ENCODE measurements at places on chromosomes 2 and 18.
A peak's percentile ranks its signal among the peaks of the same experiment; 100 is the strongest.

DNA sequence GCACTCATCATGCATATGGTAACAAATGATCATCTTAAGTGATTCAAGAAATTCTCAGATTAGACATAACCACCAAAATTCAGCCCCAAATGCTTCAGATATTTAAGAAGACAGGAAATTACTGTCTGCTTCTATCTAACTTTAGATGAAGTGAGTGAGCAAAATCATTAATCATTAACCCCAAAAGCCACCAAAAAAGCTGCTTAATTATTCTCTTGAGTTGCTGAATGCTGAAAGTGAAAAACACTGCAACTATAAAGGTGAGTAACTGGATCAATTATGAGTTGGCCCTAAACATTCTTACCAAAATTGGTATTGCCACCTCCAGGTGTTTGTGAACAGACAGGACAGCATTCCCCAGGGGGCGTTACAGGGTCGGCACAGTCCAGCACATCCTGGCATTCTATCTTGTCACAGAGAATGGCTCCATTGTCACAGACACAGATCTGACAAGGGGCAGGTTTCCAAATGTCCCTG is 69.6 kb downstream of the COL5A2 start:
- no peak for DNase-seq

- DNase-seq, result no peak
Measured at GRCh38 chr2:39725401-39725800, 53.7 kb downstream of the THUMPD2 start.

- no peak for DNase-seq
Measured at GRCh38 chr2:69914950-69915945, at the start of gene MXD1. Gene MXD1, plus strand, starts transcription at chr2:69915109. Its CDS starts 222 bp downstream, at chr2:69915331.

- DNase-seq, result no peak
Measured at GRCh38 chr2:115299199-115299598, 856.8 kb downstream of the DPP10 start.

DNA sequence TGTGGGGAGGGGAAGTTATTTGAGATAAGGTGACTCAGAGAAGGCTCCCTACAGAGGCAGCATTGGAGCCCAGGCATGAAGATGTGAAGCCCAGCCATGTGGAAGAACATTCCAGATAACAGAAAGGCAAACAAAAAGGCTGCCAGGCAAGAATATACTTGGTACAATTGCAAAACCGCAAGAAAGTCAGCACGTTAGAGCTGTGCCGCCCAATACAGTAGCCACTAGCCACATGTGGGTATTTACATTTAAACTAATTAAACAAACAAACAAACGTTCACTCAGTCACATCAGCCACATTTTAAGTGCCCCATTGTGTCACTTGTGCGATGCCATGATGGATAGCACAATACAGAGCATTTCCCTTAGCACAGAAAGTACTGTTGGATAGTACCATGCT is 179.6 kb downstream of the SATB2 start:
- DNase-seq, result no peak

- no peak for DNase-seq
Measured at GRCh38 chr18:63158676-63159291, 160.8 kb downstream of the BCL2 start.

DNA sequence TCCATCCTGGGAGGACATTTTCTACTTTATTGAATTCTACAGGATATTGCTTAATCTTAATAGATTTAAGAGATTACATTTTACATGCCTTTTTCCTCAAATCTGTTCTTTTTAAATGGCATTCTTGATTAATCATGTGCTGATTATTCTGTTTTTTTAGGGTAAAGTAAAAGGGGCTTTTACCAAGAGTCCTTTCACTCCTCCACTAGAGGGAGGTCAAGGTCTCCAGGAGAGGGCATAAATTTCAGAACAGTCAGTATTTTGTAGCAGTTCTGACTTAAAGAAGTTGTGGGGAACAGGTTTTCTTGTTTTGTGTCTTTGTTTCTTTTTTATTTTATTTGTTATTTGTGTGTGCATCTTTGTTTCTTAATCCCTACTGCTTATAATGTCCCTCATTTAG is 25.4 kb downstream of the WDR75 start:
- peak; percentile 76 for DNase-seq

DNA sequence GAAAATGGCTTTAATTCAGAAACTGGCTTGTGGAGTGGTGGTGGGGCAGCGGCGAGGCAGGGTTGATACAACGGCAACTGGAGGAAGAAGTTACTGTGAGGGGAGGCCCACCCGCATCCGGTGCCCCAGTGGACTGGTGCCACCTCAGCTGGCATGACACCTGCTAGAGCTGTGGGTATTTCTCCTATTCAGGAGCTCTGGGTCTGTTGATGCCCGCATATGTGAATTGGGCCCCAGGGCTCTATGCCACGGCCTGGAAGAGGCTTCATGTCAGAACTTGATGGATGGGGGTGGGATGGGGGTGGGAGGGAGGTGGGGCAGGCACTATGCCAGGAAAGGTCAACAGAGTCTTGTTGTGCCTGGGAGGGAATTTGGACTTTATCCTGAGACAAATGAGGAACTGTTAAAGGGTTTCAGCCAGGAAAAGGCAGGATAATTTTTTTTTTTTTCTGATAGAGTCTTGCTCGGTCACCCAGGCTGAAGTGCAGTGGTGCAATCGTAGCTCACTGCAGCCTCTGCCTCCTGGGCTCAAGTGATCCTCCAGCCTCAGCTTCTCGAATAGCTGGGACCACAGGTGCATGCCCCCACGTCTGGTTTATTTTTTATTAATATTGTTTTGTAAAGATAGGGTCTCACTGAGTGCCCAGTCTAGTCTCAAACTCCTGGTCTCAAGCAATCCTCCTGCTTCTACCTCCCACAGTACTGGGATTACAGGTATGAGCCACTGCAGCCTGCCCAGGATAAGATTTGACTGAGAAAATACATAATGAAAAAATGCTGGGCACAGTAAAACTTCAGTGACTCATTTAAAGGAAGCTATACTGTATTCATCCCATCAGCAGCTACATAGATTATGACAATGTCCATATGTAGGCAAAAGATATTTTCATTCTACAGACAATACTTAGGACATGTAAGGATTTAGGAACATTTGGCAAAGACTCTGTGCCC is 52.6 kb downstream of the SH2D6 start:
- DNase-seq, result no peak

DNA sequence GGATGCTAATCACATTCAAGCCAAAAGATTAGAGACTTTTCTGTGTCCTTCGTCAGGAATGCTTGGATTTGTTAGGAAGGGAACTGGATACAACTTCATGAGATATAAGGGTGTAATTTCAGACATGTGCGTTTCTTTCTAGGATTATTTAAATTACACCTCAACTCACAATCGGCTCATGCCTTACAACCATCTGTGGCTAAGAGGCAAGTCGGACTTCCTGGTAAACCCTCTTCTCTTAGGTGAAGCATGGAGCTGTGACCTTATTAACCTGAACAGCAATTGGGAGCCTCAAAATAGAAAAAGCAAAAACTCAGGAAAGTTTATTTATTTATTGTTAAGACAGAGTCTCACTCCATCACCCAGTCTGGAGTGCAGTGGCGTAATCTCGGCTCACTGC is 61.8 kb downstream of the SEMA4F start:
- no peak for DNase-seq

DNA sequence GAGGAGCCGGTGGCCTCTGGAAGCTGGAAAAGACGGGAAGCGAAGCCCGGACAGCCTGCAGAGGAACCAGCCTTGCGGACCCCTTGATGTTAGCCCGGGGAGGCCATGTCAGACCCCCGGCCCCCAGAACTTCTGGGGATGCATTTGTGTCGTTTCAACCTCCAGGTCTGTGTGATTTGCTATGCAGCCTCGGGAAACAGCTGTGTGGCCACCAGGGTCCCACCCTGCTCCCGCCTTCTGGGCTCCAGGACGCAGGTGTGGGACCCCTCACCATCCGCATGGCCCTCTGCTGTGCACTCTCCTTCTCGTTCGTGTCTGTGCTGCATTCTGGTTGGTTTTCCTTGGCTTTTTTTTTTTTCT is 13.3 kb downstream of the NEU4 start:
- no peak for DNase-seq

- DNase-seq, result no peak
Measured at GRCh38 chr2:25269233-25269632, 72.5 kb downstream of the DNMT3A start.

GRCh38 chr2:37219046-37219445 is 12.3 kb downstream of the CEBPZ start:
- no peak for DNase-seq

DNA sequence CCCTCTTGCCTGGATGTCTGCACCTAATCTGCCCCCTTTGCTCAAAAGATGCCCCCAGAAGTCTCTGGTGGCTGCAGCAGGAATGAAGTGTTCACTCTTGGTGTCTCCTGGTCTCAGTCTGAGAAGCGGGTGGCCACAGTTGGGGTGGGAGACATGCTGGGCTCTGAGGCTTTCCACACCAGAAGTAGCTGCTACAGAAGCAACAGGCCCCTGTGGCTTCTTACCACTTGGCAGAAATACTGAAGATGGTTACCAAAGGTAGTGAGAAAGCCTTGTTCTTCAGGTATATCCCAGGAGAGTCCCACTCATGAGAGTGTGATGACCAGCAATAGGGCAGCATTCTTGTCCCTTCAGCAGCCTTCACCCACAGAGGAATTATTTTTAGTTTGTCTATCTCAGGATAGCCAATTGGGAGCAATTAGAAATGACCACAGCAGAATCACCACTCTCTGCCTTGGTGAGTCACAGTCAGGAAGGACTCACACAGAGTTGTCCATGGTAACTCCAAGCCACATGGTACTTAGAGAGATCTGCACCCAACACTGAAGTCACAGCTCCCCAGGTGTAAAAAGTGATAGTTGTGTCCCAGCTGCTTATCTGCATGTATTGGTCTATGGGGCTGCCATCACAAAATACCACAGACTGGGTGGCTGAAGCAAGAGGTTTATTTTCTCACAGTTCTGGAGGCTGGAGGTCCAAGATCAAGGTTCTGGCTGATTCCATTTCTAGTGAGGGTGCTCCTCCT is 169.8 kb upstream of the ID2 start:
- peak; percentile 64 for DNase-seq

- DNase-seq, result no peak
Measured at GRCh38 chr2:40535972-40536371, 84.1 kb upstream of the SLC8A1 start.

- DNase-seq, result no peak
Measured at GRCh38 chr18:75205514-75206132, 3.3 kb downstream of the PTGR3 start.

DNA sequence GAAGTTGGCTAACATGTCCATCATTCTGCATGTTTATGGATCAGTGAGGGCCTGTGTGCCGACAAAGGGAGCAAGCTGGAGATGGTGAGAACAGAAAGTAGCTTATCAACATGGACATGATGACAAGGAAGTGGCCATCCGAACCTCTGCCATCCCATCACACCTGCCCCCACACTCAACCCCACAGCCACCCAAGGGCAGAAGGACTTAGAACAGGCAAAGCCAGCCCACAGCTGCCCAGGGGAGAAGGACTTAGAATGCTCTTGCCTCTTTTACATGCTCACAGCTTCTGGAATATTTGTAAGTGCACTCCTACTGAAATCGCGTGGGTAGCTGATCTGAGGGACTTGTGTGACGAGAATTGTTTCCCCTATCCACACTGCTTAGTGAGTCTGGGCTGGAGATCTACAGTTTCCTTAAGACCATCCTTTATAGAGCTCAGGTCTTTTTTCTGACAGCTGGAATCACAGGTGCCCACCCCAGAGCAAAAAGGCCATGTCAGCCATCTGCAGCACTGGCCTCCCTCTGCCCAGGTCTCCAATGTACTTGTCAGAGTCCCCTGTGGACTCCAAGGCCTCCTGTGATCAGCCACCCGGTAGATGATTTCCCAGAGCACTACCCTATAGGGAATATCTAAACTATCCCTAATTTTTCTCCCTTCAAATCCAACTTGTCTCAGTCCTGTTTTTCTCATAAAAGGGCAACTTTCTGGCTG is 154.1 kb downstream of the SMAD7 start:
- DNase-seq, result no peak

- peak; percentile 69 for DNase-seq
Measured at GRCh38 chr2:219475697-219476651, 22.7 kb upstream of the GMPPA start.

- peak; percentile 67 for DNase-seq
Measured at GRCh38 chr2:46876741-46877384, 38.7 kb downstream of the MCFD2 start.

DNA sequence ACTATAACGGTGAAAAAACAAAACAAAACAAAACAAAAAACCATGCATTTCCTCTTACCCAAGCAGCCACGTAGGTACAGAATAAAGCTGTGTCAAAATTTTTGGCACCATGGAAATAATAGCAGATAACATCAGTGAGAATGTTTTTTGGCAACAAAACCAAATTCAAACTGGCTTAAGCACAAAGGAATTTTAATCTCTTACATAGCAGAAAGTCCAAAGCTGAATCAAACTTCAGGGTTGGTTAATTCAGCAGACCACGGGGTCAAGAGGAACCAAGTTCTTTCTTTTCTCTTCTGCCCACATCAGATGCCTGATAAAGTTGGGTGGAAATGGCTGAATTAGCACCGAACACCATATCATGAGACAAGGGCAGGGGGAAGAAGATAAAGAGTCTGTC is 129.5 kb downstream of the PAX3 start:
- DNase-seq, result no peak

GRCh38 chr18:28999726-29000125 is 822.8 kb upstream of the CDH2 start:
- no peak for DNase-seq

- DNase-seq, result no peak
Measured at GRCh38 chr2:174038462-174038861, 73.3 kb upstream of the SP3 start.

- no peak for DNase-seq
Measured at GRCh38 chr18:62897153-62897552, 181.8 kb downstream of the PHLPP1 start.

- no peak for DNase-seq
Measured at GRCh38 chr2:10301941-10302478, 694 bp upstream of the HPCAL1 start.

DNA sequence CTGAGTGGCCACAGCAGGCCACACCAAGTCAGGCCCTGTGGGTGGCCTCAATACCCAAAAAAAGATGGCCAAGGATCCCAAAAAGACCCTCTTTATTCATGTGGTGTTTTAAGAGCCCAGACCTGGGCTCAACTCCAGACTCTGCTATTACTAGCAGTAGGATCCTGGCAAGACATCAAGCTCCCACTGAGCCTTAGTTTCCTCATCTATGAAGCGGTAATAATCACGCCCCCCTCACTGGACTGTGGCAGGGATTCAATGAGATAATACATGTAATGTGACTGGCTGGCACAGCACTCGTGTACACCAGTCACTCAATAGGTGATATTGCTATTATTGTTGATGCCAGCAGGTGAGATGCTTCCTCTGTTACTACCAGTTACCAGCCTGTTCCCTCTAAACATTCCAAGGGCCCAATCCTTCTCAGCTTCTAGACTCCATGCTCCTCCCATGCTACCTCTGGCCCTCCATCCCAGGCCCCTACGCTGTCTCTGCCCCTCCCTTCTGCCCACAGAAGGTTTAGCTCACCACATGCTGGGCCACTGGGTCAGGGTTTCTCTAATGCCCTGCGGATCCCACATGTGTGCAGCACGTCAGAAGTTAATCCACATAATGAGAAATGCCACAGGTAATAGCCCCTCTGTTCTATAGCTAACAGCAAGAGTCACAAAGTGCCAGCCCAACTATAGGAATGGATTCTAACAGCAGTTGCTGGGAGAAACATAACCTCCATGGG is 51.2 kb downstream of the SLC4A5 start:
- DNase-seq, result no peak

- DNase-seq, result no peak
Measured at GRCh38 chr2:26575836-26576564, 65.2 kb downstream of the CIB4 start.

Data from hematopoietic multipotent progenitor cell treated with erythropoietin and hydrocortisone succinate and interleukin-3 and kit ligand, for 8 days (in vitro differentiated cells).